ENCODE measurements at places on chromosomes 11 and 22.

DNA sequence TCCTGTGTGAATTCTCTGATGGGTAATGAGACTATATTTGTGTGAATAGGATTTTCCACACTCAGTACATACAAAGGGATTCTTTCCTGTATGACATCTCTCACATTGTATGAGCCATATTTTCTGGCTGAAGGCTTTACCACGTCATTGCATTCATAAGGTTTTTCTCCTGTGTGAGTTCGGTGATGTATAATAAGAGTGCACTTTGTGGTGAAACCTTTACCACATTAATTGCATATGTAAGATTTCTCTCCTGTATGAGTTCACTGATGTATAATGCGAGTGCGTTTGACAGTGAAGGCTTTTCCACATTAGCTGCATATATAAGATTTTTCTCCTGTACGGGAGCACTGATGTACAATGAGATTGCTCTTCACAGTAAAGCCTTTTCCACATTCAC, 455.4 kb upstream of the CNTN5 start:
- no peak for DNase-seq

- no peak for DNase-seq
These were observed 52.6 kb upstream of the SESN3 start for GRCh38 chr11:95283650-95284049.

GRCh38 chr22:20551805-20552442, 44.5 kb downstream of the MED15 start:
- DNase-seq, result no peak

DNA sequence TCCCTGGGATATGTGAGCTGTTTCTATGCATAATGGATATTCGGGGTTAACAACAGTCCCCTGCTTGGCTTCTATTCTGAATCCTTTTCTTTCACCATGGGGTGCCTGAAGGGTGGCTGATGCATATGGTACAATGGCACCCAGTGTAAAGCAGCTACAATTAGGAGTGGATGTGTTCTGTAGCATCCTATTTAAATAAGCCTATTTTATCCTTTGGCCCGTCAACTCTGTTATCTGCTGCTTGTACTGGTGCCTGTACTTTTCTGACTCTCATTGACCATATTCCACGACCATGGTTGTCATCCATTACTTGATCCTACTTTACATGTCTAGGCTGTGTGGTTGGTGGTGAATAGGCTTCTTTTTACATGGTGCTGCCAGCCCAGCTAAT, 1.3 kb downstream of the TUG1 start:
- no peak for DNase-seq

- DNase-seq, result no peak
These were observed 2.4 kb downstream of the PHF21A start for GRCh38 chr11:46118702-46119351.

DNA sequence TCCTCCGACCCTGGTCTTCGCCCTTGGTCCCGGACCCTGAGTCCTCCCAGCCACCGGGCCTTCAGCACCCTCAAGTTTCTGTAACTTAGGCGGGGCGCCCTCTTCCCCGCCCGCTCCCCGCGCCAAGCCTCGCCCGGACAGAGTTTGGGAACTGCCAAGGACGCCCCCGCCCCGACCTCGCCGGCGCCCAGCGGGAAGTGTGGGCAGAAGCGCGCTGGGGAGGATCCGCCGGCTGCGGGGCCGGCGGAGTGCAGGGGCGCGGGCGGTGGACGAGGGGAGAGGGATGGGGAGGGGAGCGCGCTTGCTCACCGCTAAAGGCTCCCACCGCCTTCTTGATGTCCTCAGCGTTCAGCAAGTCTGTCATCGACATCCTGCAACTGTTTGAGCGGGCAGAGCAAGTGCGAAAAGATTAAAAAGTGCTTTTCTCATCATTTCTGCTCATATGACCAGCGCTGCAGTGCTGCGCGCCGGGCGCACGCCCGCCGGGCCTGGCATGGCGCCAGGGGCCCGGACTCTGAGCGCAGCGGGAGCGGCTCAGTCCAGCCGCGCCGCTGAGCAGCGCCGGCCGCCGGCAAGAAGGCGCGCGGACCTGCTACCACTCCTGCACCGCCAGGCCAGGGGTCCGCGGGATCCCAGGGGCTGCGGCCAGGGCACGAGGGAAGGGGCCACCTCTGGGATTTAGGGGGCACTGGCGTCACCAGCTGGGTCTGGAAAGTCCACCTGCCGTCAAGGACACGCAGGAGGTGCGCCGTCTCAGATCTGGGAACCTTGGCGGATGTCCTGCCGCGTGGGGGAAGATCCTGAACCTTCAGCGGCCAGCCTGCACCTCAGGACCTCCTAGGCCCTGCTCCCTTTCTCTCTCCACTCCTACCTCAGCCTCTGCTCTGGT, at the start of gene PVALB:
PVALB (minus strand) TSS at position 400 of the 889 bp plus-strand sequence; CDS start at position 370, 30 bp downstream.
- no peak for DNase-seq

DNA sequence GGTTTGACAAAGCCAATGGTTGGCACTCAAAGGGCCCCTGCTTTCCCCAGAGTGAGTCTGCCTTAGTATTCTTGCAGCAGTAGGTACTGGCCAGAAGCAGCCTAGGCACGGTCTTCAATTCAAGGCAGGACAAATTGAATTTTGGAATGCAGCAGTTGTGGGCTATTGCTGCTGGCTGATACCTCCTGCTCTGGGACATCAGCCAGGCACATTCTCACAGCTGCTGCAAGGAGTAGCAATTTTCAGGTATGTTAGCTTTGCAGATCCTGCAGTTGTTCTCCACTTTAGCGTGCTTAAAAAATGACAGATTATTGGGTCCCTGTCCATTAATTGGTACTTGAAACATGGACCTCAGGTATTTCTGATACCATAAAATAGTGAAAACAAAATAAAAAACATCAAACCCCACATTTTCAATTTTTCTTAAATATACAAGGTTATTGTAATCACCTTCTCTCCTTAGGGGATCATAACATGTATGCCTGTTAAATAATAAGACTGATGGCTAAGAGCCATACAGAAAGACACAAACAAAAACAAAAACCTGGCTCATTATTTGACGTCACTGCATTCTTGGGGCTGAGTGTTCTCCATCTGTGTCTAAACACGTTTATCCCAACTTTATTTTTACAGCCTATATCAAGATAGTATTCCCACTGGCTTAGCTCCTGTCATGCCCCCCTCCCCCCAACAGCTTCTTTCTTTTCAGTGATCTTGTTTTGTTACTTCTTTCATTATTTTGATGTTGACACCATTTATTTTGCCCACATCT, 85.1 kb upstream of the CARD18 start:
- no peak for DNase-seq

GRCh38 chr11:93668171-93668570, 6.7 kb downstream of the CEP295 start:
- DNase-seq, result no peak

DNA sequence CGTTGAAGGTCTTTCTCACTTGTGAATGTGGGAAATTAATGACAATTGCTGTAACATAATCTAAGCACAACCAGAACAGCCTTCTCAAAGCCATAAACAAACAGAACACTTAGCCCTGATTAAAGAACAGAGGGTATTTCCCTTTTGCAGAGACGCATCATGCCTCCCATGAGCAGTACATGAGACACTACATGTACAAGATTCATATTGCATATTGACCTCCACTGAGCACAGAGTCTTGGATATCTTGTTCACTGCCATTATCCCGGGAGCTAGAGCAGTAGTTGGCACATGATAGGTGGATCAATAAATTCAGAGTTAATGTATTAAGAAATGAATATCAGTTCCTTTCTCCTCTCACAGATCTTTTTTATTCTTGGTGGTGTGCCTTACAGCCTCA, 1194.3 kb upstream of the TENM4 start:
- DNase-seq, result no peak

GRCh38 chr11:133901999-133902398, 54.8 kb downstream of the IGSF9B start:
- no peak for DNase-seq

GRCh38 chr11:2178906-2179494, 7.4 kb upstream of the TH start:
- peak; percentile 94 for DNase-seq

GRCh38 chr22:30964858-30965257, 3.7 kb downstream of the MORC2 start:
- no peak for DNase-seq

- DNase-seq, result no peak
These were observed 1464.8 kb downstream of the BRD1 start for GRCh38 chr22:48362721-48363404.

DNA sequence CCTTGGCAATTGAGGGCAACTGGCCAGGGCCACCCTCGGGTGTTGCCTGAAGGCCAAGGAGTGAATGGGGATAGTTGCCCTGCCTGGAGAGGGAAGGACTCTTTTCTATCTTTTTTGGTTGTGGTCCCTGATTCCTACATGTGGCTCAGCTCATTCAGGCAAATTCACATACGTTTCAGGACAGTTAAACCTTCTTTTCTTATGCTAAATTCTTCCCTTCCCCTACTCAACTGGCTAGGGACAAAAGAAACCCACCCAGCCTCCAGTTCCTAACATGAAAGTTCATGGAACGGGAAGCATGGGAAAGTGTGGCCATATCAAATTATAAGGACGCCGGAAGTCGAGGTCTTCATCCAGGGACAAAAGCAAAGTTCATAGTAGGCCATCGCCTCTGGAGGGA, 26.3 kb upstream of the APLNR start:
- DNase-seq, result no peak

DNA sequence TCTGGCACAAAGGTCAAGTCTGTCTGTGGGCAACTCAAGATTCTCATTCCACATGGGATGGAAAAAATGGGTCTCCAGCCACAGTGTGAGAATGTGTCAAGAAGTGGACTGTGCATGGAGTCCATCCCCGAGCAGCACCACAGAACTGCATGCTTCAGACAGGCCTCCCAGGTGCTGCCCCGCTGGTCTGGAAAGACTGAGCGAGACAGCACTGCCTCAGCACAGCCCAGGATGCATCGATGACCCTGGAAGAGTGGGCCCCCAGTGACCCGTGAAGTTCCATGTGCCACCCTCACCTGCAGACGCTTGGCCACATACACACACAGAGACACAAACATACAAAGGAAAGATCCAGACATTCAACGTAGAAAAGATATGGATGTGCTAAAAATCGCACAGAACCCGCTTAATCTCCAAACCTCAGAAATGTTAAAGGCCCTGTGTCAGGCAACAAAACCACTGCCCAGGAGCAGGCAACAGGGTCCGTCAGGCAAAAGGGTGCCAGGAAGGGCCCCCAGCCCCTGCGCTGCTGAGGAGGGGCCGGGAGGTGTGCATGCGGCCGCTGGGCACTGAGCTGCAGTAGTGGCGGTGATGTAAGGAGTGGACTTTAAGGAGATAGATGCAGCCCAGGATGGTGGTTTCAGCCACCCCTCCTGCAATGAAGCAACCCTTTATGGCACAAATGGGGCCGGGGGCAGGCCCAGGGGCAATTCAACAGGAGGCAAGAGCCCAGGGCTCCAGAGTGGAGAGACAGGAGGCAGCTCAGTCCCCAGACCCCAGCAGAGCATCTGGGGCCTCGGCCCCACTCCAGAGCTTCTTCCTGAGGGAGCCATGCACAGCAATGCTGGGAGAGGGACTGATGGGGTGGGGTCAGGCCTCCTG, 84.7 kb downstream of the DGCR2 start:
- DNase-seq, result no peak

- no peak for DNase-seq
These were observed 44.3 kb downstream of the LRRC32 start for GRCh38 chr11:76626266-76626665.

- DNase-seq, result no peak
These were observed 85.3 kb upstream of the GAL start for GRCh38 chr11:68598816-68599653.

GRCh38 chr22:26985931-26986782, 328.8 kb downstream of the MIAT start:
- no peak for DNase-seq

GRCh38 chr11:122697636-122698167, 42.2 kb downstream of the UBASH3B start:
- DNase-seq, result no peak

DNA sequence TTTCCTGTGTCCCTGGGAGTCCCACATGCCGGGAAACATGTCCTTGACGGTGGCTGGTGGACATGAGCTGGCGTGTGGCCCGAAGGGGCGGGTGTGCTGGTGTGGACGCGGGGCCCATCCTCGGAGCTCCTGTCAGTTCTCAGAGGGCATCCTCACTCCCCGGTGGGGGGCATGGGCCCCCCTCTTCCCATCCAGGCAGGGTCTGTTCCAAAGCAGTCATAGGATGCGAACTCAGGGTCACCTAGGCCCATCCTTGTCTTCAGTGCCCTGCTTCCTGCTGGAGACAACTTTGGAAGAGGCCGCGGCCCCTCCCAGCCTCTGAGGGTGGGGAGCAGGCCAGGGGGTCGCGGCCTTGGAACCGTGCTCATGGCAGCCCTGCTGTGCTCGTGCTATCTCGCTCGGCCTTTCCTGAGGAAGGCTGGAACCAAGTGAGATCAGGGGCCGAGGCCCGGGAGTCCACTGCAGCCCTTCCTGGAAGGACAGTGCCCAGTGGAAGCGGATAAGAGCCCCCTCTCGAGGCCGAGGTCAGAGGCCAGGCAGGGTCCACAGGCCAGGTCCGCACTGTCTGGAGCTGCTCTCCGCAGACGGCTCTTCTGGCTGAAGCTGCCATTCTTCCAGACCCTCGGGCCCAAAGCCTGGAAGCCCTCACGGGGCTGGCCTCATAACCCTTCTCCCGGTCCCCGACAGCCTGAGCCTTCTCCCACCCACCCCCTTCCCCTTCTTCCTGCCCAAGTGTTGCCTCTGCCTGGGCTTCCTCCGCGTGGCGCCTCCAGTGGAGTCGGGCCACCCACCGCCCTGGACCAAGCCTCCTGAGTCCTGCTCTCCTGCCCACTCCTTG, 8.7 kb downstream of the GRK2 start:
- no peak for DNase-seq

DNA sequence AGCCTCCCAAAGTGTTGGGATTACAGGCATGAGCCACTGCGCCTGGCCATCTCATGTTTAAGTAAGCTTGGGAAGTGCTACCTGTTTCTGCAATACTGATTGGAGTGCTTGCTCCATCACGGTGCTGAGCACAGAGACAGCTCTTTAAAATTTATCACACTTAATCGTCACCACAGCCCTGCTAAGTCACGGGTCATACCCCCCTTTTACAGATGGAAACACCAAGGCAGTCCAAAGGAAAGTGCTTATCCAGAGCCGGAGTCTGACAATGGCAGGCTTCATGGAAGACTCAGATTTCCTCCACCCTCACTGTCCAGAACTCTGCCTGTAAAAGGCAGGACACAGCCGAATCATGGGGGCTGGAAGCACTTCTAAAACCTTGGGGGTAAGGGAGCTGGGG, 2.7 kb upstream of the C22orf15 start:
- DNase-seq, result no peak

GRCh38 chr11:44693654-44694119, 33.1 kb upstream of the TSPAN18 start:
- no peak for DNase-seq

GRCh38 chr22:29701155-29701999, 18.4 kb upstream of the CABP7 start:
- DNase-seq, result no peak

- no peak for DNase-seq
These were observed 6.5 kb downstream of the MTMR2 start for GRCh38 chr11:95917193-95918036.

- DNase-seq, result no peak
These were observed 23.6 kb upstream of the LMO1 start for GRCh38 chr11:8287297-8287696.

- DNase-seq, result peak; percentile 71
These were observed 913 bp downstream of the ZNHIT2 start for GRCh38 chr11:65116370-65117205.

- no peak for DNase-seq
These were observed 17.7 kb downstream of the TPCN2 start for GRCh38 chr11:69066122-69067112.
